Suppressor macrophage treated with lipopolysaccharide for 4 hours (primary cell): ENCODE measurements at places on chromosomes 12 and 14.

DNA sequence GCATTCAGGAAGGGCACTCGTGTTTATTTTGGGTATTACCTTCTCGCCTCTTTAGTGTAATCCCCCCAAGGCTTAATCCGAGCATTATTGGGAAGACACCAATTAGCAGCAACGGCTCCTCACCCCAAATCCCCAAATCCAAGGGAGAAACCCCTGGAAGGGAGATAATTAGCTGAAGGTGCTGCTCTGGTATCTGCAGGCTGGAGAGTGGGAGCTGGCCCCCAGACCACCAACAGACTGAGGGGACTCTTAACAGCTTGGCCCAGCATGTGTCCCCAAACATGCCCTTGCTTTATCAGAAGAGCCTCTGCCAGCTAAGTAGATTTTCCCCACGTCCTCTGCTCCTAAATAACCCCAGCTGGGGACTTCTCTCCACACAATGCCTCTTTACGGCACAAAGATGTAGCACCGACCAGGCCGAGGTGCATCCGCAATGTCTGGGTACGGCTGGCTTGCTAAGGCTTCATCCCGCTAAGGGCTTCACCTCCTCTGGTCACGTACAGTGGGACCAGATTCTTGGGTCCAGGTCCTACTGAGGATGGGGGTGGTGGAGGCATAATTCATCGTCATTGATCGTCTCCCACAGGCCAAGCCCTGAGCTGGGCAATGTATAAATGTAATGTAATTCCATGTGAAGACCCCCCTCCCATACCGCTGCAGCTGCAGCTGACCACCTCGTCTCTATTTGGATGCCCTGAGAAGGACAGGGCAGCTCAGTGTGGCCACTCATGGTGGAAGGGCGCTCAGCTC, 123.7 kb upstream of the GSC start:
- DNase-seq, result no peak

- DNase-seq, result peak; percentile 18
Measured at GRCh38 chr14:105168496-105168978, at the start of gene JAG2. Gene JAG2 (minus strand): TSS chr14:105168776. CDS start chr14:105168420, 356 bp downstream.

GRCh38 chr12:124837249-124837897, 26.3 kb downstream of the SCARB1 start:
- DNase-seq, result no peak

- DNase-seq, result peak; percentile 28
Measured at GRCh38 chr12:119666900-119667576, 895 bp upstream of the PRKAB1 start.

GRCh38 chr12:28569698-28570411, 379.6 kb downstream of the CCDC91 start:
- no peak for DNase-seq

- no peak for DNase-seq
Measured at GRCh38 chr12:76124456-76124855, 40.0 kb upstream of the NAP1L1 start.

DNA sequence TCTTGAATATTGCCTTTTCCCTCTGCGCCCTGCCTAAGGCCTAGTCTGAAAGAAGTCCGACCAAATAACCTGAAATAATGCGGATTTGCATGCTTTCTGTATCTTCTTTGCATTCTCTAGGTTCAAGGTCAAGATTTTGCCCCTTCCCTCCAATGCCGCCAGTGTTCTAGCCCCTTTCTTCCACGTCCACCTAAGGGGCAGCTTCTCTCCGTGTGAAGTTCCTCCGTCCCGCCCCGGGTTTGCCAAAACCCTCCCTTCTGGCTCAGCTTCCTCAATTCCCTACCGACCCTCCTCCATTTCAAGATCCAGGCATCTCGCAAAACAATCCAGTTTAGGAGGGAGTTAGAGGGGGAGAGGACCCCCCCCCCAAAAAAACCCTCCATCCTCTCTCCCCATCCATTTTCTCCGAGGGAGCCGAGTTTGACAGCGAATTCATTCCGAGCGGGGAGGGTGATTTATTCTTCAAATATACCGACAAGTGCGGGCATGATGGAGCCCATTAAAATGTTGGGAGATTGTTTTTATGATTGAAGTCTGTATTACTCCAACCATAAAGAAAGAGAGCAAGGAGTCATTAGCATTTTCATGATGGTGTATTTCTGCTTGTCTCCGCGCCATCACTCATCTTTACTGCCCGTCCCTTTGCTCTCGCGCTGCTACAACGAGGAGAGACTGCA, 20.9 kb upstream of the ATP5MC2 start:
- DNase-seq, result no peak

GRCh38 chr14:56333359-56334292, 215.4 kb downstream of the PELI2 start:
- DNase-seq, result peak; percentile 40

DNA sequence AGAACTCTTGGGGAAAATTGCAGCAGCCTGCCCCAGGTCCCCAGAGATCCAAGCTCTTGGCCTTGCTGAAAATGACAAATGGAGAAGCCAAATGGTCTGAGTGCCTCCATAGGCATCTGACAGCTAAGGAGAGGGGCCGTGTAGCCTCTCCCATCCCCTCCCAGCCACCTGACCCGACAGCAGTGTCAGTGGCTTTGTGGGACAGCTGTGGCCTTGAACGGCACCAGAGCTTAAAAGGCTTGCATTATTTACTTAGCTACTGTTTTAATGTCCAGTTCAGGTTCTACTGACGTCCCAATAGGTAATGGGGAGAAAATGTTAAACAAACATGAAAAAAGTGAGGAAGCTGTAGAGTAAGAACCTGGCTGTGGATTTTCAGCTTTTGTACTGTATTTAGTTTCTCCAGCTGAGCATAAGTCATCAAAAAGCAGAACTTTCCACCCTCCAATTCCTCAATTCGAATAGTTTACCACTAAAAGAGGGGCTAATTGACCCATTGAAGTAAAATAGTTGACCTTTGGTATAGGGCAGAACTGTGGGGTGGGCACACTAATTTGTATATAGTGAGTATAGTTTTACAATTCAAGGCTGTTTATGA, 50.0 kb downstream of the FOS start:
- DNase-seq, result no peak

- DNase-seq, result no peak
Measured at GRCh38 chr12:64903479-64904152, 79.2 kb downstream of the TBC1D30 start.

GRCh38 chr12:67655829-67656228, 7.3 kb downstream of the DYRK2 start:
- DNase-seq, result no peak

DNA sequence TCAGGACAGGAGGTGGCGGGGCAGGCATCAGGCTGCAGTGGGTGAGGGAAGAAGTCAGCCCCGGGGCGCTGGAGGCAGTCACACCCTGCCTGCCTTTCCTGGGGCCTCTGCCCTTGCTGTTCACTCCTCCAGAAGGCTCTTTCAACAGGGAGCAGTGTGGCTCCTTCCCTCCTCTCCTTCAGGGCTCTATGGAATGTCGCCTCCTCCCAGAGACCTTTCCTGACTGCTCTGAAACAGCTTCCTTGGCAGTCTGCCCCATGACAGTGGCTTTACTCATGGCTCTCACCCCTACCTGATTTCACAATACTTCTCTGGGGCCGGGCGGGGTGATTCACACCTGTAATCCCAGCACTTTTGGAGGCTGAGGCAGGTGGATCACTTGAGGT, 7.1 kb downstream of the RHOF start:
- peak; percentile 80 for DNase-seq

GRCh38 chr14:22844221-22845102, 8.1 kb downstream of the MMP14 start:
- DNase-seq, result no peak

- DNase-seq, result no peak
Measured at GRCh38 chr12:97397008-97397407, 65.6 kb upstream of the RMST start.

- DNase-seq, result peak; percentile 93
Measured at GRCh38 chr12:1583421-1584078, 10.8 kb downstream of the FBXL14 start.

GRCh38 chr12:106107566-106107965, 31.2 kb downstream of the NUAK1 start:
- no peak for DNase-seq

- no peak for DNase-seq
Measured at GRCh38 chr12:6603095-6603567, 4.0 kb downstream of the CHD4 start.

DNA sequence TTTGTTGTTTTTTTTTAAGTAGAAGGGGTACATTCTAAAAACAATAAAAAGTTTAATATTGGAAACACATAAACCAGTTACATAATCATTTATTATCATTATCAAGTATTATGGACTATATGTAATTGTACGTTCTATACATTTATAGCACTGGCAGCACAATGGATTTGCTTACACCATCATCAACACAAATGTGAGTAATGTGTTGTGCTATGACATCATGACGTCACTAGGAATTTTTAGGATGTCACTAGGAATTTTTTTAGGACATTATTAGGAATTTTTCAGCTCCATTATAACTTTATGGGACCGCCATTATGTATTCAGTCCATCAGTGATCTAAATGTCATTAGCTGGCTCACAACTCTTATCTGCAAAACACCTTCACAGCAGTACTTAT, 126.8 kb upstream of the SYT10 start:
- DNase-seq, result no peak

DNA sequence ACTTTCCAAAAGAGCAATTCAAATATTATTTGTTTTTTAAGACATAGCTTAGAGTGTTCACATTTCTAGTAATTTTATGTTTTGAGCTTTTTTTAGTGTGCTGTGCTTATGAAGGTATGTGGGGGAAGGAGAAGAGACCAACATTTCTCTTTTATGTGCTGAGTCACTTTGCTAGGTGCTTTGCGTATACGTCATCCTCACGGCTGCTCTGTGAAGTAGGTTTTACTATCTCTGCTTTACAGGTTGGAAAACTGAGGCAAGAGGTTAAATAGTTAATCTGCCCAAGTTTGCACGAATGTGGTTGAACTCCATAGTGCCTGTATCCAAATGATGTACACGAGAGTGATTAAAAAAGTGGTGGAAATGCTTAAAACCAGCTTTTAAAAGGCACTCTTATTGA, 75.9 kb downstream of the AEBP2 start:
- DNase-seq, result no peak

GRCh38 chr14:88421286-88421685, 35.8 kb downstream of the SPATA7 start:
- no peak for DNase-seq

DNA sequence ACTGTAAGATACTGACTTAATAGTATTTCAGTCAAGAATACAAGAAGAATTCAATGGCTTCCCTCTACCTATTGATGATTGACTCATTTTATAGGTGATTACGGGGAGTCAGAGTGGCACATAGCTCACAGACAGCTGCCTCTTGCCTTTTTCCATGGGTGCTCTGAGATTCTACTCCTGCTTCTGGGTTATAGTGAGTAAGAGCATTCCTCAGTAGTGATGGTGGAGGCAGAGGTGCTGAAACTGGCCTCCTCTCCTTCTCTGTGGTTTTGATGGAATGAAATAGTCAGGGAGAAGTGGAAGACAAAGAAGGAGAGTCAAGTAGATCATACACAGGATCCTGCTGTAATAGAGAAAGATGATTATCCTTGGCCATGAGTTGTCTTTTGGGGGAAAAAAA, 438.2 kb upstream of the FAR2 start:
- no peak for DNase-seq

DNA sequence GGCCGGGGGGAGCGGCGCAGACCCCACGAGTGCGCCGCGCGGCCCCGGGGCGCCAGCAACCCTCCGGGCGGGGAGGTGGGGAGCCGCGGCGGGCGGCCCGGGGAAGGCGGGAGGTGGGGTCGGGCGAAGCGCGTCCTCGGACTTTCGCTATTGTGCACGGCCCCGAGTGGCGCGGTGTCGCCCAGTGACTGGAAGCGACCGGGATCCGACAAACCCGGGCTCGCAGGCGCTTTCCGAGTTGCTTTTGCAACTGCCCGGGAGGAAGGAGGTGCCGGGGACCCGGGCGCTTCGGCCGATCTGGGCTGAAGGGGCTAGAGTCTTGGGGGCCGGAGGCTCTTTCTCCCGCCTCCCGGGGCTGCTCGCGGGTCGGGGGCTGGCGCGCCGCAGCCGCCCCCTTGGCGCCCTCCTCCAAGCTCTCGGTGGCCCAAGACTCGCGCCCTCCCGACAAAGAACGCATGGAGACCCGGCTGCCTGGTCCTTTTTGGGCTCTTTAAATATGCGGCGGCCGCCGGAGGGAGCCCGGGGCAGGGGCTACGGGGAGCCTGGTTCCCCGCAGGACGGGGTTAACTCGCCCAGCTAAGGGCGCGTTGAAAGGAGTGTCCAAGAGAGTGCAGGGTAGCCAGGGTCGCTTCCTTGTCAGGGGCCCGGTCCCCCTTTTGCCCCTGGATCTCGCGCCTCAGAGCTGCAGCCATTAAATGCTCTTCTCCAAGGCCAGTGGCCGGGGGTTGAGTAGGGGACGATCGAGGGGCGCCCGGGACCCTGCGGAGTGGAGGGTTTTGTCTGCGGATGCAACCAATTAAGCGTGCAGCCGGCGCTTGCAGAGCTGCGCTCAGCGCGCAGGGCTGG, 1.4 kb downstream of the HMGA2 start:
- peak; percentile 43 for DNase-seq

GRCh38 chr12:109972821-109973220, 23.3 kb downstream of the GIT2 start:
- DNase-seq, result no peak

GRCh38 chr12:116582610-116583009, 23.4 kb downstream of the MAP1LC3B2 start:
- DNase-seq, result no peak

DNA sequence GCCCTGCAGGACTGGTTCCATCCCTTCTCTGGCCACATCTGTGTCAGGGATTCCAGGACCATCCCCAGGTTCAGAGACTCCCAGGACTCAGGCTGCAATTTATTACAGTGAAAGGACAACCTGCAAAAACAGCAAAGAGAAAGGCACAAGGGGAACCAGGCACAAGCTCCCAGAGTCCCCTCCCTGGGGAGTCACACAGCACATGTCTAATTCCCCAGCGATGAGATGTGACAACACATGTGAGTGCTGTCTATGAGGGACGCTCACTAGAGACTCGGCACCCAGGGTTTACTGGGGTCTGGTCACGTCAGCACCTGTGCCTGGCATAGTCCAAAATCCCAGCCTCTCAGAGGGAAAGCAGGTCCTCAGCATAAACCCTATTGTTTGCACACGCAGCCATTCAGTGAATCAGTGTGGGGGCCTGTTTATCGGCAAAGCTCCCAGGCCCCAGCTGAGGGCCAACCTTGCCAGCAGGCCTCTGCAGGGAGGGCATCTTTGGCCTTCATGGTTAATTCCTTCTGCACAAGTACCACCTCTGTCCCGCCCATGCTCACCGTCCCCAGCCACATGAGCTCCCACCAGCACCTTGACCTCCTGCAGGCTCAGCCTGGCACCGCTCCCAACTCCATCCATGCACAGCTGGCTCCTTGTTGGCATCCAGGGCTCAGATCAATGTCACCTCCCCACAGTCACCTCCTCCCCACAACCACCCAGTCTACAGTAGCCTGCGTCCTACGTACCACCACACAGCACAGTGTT, 198.9 kb upstream of the SFSWAP start:
- DNase-seq, result peak; percentile 15

GRCh38 chr14:68598621-68599447, 194.0 kb downstream of the ZFP36L1 start:
- peak; percentile 96 for DNase-seq

- DNase-seq, result peak; percentile 35
Measured at GRCh38 chr14:102525219-102525928, 15.8 kb upstream of the ANKRD9 start.

- DNase-seq, result no peak
Measured at GRCh38 chr12:45050751-45051571, at the start of gene DBX2. Gene DBX2 (minus strand): TSS chr12:45051099. CDS start chr12:45050927, 172 bp downstream.
